ENCODE measurements at places on chromosomes 3 and 15.

- DNase-seq = no peak
These were observed 5.1 kb downstream of the RBP1 start for GRCh38 chr3:139534455-139534812.

DNA sequence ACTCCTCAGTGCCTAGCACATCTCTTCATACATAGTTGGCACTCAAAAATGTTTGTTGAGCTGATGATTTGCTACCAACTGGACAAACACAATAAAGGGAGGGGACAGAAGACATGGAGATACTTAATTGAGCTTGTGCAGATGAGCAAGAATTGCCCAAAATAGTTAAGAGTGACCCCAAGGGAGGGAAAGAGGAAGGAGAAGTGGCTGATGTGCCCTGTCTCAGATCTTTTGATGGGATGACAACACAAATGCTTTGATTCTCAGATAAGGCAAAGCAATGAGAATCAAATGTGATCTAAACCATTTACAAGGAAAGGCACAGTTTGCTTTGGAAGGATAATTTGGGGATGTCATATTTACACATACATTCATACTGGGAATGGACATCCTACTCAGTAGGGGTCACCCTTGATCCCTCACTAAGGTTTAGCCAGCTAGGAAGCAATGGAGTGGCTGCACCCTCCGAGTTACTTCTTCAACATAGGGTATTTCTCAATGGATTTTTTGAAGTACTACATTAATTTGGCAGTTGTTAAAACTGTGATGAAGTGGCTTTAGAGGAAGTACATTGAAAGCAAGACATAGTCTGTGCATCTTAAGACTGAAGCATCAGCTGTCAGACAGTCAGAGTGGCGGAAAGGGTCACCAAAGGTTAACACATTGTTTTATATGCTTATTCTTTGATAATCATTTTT is 21.9 kb upstream of the SSR3 start:
- DNase-seq = no peak

GRCh38 chr3:128478576-128479506 is 12.2 kb upstream of the DNAJB8 start:
- DNase-seq = no peak

DNA sequence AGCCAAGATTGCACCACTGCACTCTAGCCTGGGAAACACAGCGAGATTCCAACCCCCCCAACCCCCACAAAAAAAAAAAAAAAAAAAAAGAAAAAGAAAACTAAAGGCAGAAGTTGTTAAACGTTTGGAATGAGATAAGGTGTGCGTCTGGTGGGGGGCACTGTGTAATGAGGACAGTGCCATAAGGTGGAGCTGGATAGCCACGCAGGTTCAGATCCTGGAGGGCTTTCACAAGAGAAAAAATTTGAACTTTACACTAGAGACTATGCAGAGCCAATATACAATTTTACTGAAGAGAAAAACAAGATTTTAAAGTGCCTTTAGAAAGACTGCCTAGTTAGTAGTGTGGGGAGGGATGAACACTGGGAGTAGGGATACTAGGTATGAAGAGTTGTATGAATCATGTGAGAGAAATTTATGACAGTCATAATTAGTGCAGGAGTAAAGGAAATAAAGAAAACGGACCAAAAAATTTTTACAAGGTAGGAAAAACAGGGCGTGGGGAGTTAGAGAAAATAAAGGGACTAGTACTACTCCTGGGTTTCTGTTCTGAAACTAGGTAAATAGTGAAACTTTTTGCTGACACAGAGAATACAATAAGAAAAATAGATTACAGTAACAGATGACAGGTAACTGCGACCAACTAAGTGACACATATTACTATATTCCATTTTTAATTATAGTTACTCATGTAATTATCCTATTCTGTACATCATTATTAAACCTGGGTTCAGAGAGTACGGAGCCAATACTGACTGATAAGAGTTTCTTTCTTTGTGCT is 108.1 kb downstream of the PEAK1 start:
- DNase-seq = no peak

GRCh38 chr3:122055215-122055614 is at the start of gene CD86:
Gene CD86 (plus strand): TSS chr3:122055362. CDS start chr3:122055490, 128 bp downstream.
- no peak for DNase-seq

DNA sequence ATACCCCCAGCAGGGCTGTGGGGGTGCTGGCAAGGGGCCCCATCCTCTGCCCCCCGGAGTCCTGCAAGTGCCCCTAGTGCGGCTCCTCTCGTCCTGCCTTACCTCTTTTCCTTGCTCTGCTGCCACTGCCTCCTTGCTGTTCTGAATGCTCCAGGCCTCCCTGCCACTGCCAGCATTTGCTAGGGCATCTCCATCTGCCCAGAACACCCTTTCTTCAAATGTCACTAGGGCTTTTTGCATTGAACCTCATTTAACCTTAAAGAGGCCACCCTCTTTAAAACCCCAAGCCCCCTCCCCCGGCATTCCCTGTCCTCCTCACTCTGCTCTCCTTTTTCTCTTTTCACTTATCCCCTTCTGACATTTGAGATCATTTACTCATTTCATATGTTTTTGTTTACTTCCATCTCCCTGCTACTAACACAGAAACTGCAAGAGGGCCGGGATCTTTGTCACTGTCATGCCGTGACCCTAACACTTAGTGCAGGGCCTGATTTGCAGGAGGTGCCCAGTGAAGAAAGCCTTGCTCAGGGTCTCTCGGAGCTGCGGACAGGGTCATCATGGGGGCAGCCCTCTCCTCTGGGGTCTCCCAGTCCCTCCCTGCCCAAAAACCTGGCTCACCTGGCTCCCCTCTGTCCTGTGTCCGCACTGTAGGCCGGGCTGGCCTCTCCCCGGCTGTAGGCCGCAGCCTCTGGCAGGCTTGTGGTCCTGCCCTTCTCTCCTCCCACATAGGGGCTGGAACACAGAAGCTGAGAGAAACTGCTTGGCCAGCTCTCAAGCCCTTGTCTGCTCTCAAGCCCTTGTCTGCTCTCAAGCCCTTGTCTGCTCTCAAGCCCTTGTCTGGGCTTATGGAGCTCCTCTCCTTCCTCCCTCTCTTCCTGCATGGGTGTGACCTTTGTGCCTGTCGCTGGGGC is at the start of gene ACOX2:
ACOX2 (minus strand) TSS at position 690 of the 911 bp plus-strand sequence. CDS start 2,084 bp downstream, outside the sequence.
- DNase-seq = no peak
